ENCODE measurements at places on chromosomes 2 and 18.

DNA sequence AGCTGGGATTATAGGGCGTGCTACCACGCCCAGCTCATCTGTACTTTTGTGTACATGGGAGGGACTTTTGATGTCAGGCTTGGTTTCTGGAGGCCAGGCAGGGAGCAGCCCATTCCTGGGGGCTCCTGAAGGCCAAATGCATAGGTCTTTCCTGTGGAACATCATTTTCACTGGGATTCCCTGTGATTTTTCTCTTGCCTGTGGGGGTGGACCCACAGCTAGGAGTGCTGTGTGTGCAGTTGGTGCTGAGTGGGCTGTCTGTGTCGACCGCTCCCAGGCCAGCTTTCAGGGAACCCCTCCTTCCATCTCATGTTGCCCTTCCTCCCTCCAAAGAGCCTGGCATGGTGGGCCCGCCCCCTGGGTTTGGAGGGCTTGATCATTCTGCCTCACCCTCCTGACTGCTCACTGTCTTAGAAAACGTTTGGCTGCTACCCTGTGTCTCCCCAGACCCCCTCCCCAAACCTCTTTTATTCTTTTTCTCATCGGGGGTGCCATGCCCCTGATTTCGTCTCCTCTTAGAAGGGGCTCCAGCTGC, 10.5 kb downstream of the EFHD1 start:
- DNase-seq = no peak

GRCh38 chr2:8234757-8235374, 447.0 kb upstream of the ID2 start:
- DNase-seq = no peak

- no peak for DNase-seq
These were observed 19.0 kb downstream of the SNED1 start for GRCh38 chr2:241017228-241017940.

DNA sequence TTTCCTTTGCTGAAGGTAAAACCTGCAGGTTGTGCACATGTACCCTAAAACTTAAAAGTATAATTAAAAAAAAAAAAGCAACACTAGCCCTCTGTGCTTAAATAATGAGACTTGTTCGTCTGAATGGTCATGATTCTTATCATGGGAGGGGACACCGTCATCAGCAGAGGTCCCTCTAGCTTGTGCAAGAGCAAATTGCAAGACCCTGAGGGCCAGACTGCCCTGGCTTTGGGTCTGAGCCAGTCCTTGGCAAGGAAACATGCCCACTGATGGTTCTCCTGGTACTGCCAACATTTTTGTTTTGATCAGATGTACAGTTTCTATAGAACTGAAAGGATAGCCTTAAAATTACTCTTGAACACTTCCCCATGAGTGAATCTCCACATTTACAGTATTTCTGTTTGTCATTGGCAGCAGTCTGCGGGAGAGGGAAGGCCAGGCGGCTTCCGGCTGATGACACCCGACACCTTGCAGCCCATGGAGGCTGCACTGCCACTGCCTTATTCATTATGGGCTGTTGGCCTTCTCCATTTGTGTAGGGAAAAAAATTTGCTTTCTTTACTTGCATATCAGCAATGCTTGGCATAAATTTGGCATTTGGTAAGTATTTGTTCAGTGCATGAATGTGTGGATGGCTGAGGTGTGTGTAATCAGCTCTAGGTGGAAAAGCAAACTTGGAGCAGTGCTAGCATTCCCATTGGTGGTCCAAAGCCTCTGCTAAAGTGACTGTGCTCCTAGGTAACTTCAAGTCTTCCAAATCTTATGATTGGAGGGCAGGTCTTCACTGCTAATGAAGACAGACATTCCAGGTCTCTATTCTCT, 161.6 kb upstream of the ALKAL2 start:
- DNase-seq = no peak

- peak; percentile 84 for DNase-seq
These were observed 10.3 kb downstream of the SCN1A start for GRCh38 chr2:166117491-166117890.

DNA sequence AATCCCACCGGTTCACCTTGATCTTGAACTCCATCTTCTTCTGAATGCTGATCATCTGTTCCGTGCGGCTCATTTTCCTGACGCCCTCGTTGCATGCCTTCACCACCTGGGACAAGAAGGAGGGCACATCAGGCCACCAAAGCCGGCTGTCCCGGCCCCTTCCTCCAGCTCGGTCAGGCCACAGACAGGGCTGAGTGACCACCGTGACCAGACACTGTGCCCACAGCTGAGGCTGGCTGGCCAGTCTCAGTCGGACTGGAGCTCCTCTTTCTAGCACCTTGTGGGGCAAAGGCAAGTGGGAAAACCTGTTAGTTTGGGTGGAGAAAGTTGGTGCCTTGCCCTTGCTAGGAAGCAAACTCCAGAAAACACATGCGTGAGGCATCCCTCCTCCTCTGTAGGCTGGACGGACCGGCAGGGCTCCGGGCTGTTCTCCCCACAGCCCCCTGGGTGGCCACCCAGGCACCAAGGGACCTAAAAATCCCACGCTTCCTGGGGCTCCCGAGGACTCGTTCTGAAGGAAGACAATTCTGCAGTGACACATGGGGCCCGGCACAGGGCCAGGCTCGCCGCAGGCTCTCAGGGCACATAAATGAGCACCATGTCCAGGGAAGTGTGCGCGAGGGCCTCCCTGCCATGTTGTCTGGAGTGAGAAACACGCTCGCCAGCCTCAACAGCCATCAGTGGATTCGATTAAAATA, 15.3 kb downstream of the SNORC start:
- DNase-seq = peak; percentile 59

DNA sequence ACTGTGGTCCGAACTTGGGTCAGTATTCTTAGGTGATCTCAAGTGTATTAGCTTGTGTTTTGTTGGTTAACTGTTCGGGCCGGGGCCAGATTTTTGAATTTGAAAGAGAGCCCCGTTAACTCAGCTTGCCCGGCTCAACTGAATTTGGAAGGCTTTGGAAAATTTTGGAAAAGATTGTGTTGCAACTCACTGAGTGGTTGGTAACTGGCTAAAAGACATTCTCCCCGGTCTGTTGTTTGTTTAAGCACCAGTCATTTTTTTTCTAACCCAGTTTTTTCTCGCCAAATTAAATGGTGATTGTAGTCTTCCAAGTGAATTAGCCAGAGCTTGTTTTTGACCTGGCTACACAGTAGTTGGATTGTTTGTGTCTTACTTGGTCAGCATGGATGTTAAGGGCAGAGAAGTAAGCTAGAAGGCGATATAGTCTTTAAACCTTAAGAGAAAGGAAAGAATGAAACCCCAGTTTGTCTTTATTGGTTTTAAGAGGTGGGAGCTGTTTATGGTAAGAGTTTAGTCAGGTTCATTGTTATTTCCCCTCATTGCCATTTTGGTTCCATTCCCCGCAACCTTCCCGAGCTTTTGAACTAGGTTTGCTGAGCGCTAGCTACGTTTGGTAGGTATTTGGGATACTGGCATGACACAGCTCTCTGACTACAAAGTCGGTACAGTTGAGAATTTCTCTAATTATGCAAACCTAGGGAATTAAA, 2.4 kb downstream of the MAP4K4 start:
- no peak for DNase-seq

DNA sequence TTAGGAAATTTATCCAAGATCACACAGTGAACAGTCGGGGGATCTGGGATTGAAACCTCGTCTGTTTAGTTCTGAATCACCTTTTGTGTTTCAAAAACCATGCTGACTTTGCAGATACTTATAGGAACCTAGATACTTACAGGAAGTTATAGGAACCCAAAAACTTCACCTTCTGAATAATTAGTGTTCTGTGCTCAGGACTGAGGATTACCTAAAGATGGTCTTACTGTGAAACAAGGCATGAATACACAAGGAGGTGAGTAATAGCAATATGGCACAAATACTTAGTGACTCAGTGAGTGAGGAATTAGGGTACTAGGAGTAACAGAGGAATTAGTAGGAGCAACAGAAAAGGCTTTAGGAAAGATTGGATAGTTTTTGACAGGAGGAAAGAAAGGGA, 145.5 kb downstream of the LRATD1 start:
- no peak for DNase-seq

DNA sequence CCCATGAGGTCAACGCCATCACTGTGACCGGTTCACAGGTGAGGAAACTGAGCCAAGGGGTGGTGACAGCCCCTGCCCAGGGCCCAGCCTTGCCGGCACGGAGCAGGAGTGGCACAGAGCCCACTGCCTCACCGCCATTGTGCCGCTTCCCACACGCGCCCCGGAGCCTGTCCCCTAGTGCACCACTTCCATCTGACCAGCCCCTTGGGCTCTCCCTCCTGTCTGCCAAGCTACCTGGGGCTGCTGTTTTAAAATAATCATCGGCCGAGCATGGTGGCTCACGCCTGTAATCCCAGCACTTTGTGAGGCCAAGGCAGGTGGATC, 49.7 kb upstream of the GLI2 start:
- no peak for DNase-seq

DNA sequence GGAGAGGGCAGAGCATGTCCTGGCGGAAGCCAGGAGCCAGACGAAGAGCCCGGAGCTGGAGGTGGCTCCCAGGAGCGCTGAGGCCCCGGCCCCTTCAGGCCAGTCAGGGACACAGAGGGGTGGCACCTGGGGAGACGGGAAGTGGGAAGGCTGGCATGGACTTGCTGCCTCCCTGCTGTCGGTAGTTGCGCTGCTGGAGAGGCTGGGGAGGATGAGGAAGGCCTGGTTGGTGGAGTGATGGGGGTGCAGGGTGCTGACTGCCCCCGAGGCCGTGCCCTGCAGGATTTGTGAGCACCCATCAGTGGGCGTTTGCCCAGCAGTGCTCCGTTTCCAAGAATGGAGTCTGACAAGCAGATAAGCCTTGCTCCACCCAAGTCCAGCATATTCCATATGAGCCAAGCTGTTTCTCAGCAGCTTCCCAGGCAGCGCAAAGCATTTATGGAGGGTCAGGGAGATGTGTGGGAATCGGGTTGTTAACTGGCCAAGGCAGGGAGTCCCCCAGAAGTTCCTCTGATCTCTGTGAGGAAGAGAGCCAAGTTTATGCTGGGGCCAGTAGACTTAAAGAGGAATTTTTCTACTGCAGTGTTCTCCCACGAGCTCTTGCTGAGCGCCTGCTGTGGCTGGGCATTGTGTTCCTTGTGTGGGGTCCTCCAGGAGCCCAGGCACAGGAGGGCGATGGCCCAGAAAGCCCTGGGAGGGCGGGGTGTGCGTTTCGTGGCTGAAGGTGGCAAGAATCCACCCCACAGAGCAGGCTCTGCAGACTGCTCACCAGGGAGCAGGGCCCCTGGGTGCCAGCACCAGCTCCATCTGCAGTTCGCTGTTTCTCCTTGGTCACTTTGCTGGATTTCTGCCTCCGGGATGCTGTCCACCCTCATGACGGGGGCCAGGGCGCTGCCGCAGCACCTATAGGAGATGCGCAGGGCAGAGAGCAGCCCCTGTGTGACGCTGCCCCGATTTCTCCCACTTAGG, 250.2 kb downstream of the ALPK2 start:
- DNase-seq = no peak

GRCh38 chr18:31643003-31643402, 41.4 kb downstream of the B4GALT6 start:
- DNase-seq = no peak

- DNase-seq = no peak
These were observed 11.1 kb upstream of the DCTN1 start for GRCh38 chr2:74391209-74391579.

GRCh38 chr2:85445316-85446295, 27.1 kb downstream of the SH2D6 start:
- DNase-seq = peak; percentile 49

GRCh38 chr2:174014699-174015070, 49.5 kb upstream of the SP3 start:
- DNase-seq = no peak

GRCh38 chr2:36741188-36741837, 44.8 kb downstream of the VIT start:
- no peak for DNase-seq

DNA sequence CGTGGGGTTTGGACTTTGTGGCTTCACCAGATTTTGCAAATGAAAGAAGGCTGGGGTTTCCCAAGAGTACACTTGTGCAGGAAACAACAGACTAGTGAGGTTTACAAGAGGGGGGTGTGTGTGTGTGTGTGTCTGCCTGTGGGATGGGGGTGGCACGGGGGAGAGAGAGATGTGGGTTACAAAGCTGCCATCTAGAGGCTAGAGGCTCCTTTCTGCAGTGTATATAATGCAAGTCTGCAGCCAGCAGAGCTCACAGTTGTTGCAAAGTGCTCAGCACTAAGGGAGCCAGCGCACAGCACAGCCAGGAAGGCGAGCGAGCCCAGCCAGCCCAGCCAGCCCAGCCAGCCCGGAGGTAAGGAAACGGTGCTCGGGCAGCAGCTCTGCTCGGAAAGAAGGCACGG, at the start of gene ACKR3:
Gene ACKR3, plus strand, starts transcription at position 253 of the 401 bp plus-strand sequence. CDS start 10,641 bp downstream, outside the sequence.
- DNase-seq = peak; percentile 29

DNA sequence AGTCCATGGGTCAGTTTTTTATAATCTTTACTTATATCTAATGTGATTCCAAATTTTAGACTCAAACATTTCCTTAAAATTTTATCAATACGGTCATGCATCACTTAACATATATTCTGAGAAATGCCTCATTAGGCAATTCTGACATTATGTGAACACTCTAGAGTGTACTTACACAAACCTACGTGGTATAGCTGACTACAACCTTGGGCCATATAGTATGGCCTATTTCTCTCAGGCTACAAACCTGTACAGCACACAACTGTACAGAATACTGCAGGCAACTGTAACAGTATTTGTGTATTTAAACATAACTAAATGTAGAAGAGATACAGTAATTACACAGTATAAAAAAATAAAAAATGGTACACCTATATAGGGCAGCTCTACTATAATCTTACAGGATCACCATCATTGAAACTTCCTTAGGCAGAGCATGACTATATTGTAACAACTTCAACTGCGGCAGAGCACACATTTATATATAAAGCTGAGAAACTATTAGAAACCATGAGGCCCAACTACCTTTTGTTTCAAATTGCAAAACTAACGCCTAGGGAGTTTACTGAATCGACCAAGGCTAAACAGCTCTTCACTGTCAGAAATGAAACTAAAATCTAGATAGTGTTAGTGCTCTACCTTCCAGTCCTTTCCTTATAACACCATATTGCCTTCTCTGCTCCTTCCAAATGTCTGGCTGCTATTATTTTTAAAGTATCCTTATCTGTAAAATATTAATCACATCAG, 6.9 kb downstream of the YES1 start:
- no peak for DNase-seq

DNA sequence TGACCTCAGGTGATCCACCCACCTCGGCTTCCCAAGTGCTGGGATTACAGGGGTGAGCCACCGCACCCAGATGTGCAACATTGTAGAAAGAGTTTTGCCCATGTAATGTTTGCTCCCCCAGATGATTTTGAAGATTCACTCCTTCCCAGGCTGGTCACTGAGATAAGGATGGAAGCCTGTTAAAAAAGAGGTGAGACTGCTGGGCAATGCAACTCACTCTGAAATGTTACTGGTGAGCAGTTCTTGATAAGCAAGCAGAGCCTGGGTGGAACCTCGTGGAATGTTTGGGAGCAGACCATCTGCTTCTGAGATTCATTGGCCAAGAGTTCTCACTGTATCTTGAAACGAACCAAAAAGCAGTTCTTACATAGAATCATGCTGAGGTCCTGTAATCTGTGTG, 19.7 kb downstream of the GRP start:
- DNase-seq = no peak

GRCh38 chr2:241797441-241798080, 11.4 kb upstream of the NEU4 start:
- DNase-seq = no peak
